Prostate gland (tissue), 2 donors: ENCODE measurements at places on chromosomes 2 and 18. TPM values are rescaled to one million over a fixed set of nuclear protein-coding genes. Genes with fewer than 3 reads are reported as not detected.

GRCh38 chr2:240594511-240595380 is 8.2 kb downstream of the CAPN10 start:
- H3K4me1 ChIP-seq = peaks cover 25% of the 10 kb centered on the region
- H3K27me3 ChIP-seq = no peaks in the 10 kb centered on the region
- no peak for DNase-seq
- H3K36me3 ChIP-seq = no peaks in the 10 kb centered on the region
- peak overlapping the region; percentile 46 for H3K27ac ChIP-seq

DNA sequence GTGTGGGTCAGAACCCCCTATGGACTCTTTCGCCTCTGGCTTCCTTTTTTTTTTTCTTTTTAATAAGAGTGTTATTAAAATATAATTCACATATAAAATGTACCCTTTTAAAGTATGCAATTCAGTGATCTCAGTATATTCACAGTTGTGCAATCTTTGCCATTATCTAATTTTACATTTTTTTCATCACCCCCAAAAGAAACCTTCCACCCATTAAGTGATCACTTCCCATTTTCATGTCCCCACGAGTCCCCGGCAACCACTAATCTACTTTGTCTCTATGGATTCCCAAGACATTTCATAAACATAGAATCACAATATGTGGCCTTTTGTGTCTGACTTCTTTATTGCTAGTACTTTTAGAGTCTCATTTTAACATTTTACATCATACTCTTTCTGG is 38.7 kb upstream of the ANXA4 start:
- no peak overlapping the region for H3K4me3 ChIP-seq
- no peak overlapping the region for H3K27ac ChIP-seq
- DNase-seq = no peak
- no peaks in the 10 kb centered on the region for H3K4me1 ChIP-seq

DNA sequence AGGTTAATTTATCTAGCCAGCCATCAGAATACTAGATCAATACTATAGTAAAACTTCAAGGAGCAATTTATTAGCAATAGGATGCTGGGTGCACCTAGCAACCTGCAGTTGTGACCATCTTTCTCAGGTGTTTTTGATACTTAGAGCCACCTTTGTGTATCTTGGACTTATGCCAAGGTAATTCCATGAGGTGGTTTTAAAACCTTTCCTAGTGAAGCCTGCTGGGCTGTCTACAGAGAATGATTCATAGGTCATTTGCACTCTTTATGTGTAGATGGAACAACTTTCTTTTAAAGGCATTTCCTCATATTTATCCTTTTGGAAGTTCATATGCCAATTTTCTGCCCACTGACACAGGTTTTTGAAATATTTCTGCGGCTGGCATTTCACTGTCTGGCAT is 1030.1 kb upstream of the POU3F3 start:
- H3K27me3 ChIP-seq = no peaks in the 10 kb centered on the region
- H3K36me3 ChIP-seq = no peaks in the 10 kb centered on the region
- DNase-seq = no peak
- H3K27ac ChIP-seq = no peak overlapping the region
- no peaks in the 10 kb centered on the region for H3K4me1 ChIP-seq

- no peak overlapping the region for H3K27ac ChIP-seq
- no peaks in the 10 kb centered on the region for H3K36me3 ChIP-seq
- no peak for DNase-seq
- H3K4me1 ChIP-seq = no peaks in the 10 kb centered on the region
Observed at GRCh38 chr2:174634130-174635014, 36.8 kb upstream of the WIPF1 start.

GRCh38 chr18:58391932-58392323 is 237.0 kb downstream of the ALPK2 start:
- no peaks in the 10 kb centered on the region for H3K27me3 ChIP-seq
- H3K4me1 ChIP-seq = no peaks in the 10 kb centered on the region
- peaks cover 2% of the 10 kb centered on the region for H3K36me3 ChIP-seq

DNA sequence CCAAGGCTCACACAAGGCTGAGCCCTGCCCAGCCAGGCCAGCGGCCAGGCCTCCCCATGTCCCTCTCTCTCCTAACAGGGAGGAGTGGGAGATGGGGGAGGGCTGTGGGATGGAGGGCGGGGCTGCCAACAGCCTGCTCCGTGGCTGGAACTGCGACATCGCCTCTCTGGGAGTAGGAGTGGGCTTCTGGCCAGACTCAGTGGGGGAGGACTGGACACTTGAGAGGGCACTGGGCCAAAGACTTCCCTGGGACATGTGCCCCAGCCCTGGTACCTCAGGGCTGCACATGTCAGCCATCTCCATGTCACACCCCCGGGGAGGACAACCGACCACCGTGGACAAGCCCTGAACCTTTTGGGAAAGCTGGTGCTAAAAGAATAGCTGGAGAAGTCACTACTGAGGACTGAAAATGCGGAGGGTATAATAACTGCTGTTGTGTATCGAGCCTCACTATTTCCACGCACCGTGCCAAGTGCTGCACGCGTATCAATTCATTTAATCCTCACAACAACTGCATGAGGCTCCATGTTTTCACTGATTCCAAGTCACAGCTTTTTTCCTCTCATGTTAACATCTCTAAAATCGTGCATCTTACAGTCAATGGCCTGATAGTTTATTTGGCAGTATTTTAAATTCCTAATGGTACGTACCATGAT is 127.3 kb downstream of the MSH2 start:
- no peak overlapping the region for H3K4me3 ChIP-seq
- H3K27me3 ChIP-seq = no peaks in the 10 kb centered on the region
- H3K27ac ChIP-seq = no peak overlapping the region

DNA sequence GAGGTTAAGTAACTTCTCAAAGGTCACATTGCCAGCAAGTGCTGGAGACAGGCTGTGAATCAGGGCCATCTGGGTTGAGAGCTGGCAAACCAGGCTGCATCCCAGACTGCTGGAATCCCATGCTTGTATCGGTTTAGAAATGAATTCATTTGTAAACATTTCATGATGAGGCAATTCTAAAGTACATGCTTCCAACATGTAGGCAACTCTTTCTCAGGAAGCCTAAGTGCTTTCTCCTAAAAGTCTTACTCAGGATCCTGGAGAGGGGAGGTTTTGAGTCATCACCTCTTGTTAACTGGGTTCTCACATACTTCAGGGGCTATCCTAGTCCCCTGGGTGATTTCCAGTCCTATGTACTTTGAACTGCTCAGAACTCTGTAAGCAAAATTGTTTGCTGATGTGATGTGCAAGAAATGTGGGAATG is 416.5 kb downstream of the MEIS1 start:
- no peak overlapping the region for H3K4me3 ChIP-seq
- no peak for DNase-seq
- no peak overlapping the region for H3K27ac ChIP-seq
- H3K4me1 ChIP-seq = peaks cover 3% of the 10 kb centered on the region
- no peaks in the 10 kb centered on the region for H3K27me3 ChIP-seq

DNA sequence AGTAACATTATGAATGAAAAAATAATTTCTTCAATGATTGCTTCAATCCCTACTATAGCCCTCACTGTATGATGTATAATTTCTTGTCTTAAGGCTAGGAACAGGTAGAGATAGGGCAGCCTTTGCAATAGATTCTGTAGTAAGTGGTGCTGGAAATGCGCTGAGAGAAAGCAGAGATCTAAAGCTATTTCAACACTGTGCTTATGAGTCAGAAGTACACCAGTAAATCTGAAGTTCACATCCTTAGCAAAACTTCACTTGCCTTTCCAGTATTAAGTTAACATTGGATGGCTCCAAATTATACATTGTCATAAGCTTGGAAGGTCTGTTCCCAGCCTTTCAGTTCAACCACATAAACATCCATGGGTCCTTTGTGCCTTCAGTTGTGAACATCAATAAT is 178.2 kb upstream of the EPHA4 start:
- no peak overlapping the region for H3K27ac ChIP-seq
- no peak overlapping the region for H3K4me3 ChIP-seq
- H3K36me3 ChIP-seq = no peaks in the 10 kb centered on the region
- DNase-seq = no peak

DNA sequence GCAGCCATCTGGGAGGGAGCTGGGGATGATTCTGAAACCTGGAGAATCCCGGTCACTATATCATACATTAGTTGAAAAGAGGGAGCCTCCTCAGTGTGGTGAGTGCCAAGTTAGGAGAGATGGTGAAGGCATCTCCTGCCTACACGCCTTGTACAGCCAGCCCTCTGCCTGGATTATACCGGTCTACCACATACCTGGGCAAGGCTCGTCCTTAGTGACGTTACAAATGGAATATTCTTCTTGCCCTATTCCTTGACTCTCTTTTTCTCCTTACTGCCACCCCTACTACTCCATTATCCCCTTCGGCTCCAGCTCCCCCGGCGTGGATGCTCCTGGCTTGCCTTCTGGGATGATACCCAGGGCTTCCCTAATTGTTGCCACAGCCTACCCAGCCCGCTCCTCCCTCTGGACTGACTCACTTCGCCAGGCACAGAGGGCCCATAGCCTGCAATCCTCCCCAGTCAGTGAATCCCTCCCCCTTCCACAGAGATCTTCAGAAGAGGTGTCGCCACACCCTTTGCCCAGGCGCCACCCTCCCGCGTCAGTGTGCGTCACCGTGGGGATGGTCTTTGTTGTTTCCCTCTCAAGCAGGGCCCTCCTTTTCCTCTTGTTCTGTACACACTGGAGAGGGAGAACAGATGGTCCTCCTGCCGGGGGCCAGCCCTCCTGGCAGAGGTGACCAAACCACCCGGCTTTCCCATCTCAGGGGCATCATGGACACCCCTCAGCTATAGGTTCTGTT is 115.2 kb upstream of the EPAS1 start:
- no peaks in the 10 kb centered on the region for H3K4me1 ChIP-seq
- H3K27ac ChIP-seq = no peak overlapping the region
- no peak for DNase-seq
- no peaks in the 10 kb centered on the region for H3K36me3 ChIP-seq
- H3K27me3 ChIP-seq = no peaks in the 10 kb centered on the region

DNA sequence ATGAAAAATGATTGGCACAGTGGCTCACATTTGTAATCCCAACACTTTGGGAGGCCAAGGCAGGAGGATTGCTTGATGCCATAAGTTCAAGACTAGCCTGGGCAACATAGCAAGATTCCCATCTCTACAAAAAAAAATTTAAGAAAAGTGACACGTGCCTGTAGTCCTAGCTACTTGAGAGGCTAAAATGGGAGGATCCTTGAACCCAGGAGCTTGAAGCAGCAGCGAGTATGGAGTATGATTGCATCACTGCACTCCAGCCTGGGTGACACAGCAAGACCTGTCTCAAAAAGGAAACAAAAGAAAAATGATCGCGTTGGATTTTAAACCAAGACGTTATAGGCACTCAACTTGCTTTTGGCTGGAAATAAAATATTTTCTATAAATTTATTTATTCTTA is 37.8 kb upstream of the CREB1 start:
- H3K27ac ChIP-seq = no peak overlapping the region
- H3K27me3 ChIP-seq = no peaks in the 10 kb centered on the region
- H3K4me3 ChIP-seq = no peak overlapping the region
- no peaks in the 10 kb centered on the region for H3K36me3 ChIP-seq
- no peak for DNase-seq

- DNase-seq = no peak
- H3K27ac ChIP-seq = no peak overlapping the region
- H3K36me3 ChIP-seq = no peaks in the 10 kb centered on the region
- H3K27me3 ChIP-seq = no peaks in the 10 kb centered on the region
Observed at GRCh38 chr2:10030311-10030736, 13.0 kb upstream of the KLF11 start.

GRCh38 chr2:41791523-41791922 is 256.3 kb upstream of the PKDCC start:
- H3K36me3 ChIP-seq = no peaks in the 10 kb centered on the region
- no peak overlapping the region for H3K27ac ChIP-seq
- H3K4me1 ChIP-seq = no peaks in the 10 kb centered on the region
- no peak for DNase-seq

GRCh38 chr2:102001767-102002142 is 10.0 kb downstream of the IL1R2 start:
- no peaks in the 10 kb centered on the region for H3K36me3 ChIP-seq
- no peak overlapping the region for H3K27ac ChIP-seq
- no peak for DNase-seq
- H3K27me3 ChIP-seq = no peaks in the 10 kb centered on the region
- H3K4me1 ChIP-seq = no peaks in the 10 kb centered on the region

- no peaks in the 10 kb centered on the region for H3K4me1 ChIP-seq
- peaks cover 3% of the 10 kb centered on the region for H3K27me3 ChIP-seq
- H3K27ac ChIP-seq = no peak overlapping the region
- no peak for DNase-seq
Observed at GRCh38 chr2:122021941-122022340, 266.5 kb downstream of the TSN start.

DNA sequence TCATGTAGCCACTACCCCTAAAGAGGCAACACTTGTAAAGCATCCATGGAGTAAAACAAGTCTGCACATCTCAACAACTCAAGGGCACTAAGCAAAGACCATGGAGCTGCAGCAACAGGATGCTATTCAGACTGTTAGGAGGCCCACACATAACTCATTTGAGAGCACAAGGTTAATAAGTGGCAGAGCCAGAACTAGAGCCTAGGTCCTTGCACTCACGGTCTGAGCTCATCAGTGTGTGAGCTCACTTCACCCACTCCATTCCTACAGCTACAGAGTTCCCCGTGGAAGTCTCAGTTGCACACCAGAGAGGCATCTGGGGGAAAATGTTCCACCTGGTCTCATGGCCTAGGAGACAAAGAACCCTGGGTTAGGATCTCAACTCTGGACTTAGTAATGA is 35.0 kb downstream of the TTC32 start:
- no peaks in the 10 kb centered on the region for H3K4me1 ChIP-seq
- H3K27ac ChIP-seq = no peak overlapping the region
- DNase-seq = no peak
- H3K27me3 ChIP-seq = no peaks in the 10 kb centered on the region
- H3K36me3 ChIP-seq = no peaks in the 10 kb centered on the region
- no peak overlapping the region for H3K4me3 ChIP-seq

- H3K4me3 ChIP-seq = no peak overlapping the region
- H3K27ac ChIP-seq = no peak overlapping the region
Observed at GRCh38 chr2:45435316-45435715, 175.8 kb downstream of the SRBD1 start.

GRCh38 chr2:86764661-86765309 is 25.9 kb downstream of the CD8A start:
- no peak overlapping the region for H3K27ac ChIP-seq
- no peaks in the 10 kb centered on the region for H3K27me3 ChIP-seq
- no peak for DNase-seq
- H3K36me3 ChIP-seq = no peaks in the 10 kb centered on the region

GRCh38 chr2:37892436-37893114 is 32.5 kb upstream of the RMDN2 start:
- no peak overlapping the region for H3K27ac ChIP-seq
- no peaks in the 10 kb centered on the region for H3K4me1 ChIP-seq
- H3K27me3 ChIP-seq = no peaks in the 10 kb centered on the region
- H3K36me3 ChIP-seq = no peaks in the 10 kb centered on the region
- no peak for DNase-seq

ALPP gene
- 0.97 TPM for total RNA-seq

EVX2 gene
- total RNA-seq = 1.2 TPM

HAAO gene
- 10.3 TPM for total RNA-seq

ACVR1C gene
- total RNA-seq = 0.09 TPM

HRH4 gene
- total RNA-seq = not detected

TCF4 gene
- total RNA-seq = 29.8 TPM

EMILIN1 gene
- total RNA-seq = 149 TPM

TMEM17 gene
- total RNA-seq = 4.0 TPM

IL18R1 gene
- total RNA-seq = 1.5 TPM

PRKAG3 gene
- total RNA-seq = not detected

KCNK3 gene
- total RNA-seq = 14.5 TPM
